T-helper 9 cell (primary cell): ENCODE measurements at places on chromosomes 7 and 10.

DNA sequence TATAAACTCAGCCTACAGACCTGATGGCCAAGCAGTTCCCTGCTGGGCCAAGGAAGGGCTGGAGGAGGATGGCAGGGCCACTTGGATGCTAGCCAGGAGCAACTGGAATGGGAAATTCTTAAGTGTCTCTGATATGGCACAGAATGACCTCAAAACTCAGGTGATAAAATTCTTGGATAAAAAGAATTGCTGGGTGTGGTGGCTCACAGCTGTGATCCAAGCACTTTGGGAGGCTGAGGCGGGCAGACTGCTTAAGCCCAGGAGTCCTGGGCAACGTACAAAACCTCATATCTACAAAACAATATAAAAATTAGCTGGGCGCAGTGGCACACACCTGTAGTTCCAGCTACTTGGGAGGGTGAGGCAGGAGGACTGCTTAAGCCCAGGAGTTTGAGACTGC is 14.0 kb upstream of the PKD1L1 start:
- DNase-seq, result no peak

DNA sequence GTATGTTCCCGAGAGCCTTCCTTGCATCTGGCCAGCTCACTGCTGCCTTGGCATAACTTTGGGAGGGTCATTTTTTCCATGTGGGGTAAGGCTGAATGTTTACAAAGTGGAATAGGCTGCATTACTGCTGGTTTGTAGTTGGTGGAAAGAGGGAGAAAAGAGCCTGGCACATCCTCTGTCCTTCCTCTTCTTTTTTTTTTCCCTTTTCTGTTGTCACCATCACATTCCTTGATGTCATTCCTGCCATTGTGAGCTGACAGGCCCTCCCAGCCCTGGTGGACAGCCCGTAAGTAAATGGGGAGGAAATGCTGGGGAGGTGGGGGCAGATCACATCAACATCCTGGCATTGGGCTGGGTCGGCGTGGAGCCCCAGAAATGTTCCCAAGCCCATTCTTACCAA is at the start of gene GARIN1A:
GARIN1A (plus strand) TSS at position 301 of the 400 bp plus-strand sequence. CDS start 106 bp downstream, outside the sequence.
- DNase-seq, result no peak

- DNase-seq, result no peak
These were observed 364.1 kb downstream of the GATA3 start for GRCh38 chr10:8418631-8419030.

DNA sequence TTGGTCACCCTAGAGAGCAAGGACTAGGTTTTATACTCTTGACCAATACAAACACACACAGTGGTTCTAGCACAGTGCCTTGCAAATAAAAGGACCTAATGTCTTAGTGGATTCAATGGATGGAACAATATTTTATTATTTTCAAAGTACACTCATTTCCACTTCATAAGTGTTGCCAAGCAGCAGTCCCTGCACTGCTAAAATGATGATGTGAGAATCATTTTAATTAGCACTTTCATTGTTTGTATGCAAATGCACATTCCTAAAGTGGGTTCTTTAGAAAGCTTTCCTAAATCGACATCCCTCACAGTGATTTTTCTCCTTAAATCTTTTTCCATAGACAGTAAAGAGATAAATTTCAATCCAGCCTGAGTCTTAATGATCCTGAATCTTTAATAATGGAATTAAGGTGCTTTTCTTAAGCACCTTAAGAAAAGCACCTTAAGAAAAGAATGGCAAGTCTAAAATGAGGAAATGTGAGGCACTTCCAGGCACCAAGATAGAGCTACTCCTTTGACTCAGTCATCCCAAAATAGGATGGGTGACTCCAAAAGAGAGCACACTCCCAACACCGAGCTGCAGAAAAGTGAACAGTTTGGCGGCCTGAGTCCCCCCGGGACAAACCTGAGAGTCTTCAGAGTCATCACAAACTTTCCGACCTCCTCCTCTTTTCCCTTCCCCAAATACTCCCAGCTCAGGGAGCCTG is 84.5 kb downstream of the SORBS1 start:
- DNase-seq, result no peak

DNA sequence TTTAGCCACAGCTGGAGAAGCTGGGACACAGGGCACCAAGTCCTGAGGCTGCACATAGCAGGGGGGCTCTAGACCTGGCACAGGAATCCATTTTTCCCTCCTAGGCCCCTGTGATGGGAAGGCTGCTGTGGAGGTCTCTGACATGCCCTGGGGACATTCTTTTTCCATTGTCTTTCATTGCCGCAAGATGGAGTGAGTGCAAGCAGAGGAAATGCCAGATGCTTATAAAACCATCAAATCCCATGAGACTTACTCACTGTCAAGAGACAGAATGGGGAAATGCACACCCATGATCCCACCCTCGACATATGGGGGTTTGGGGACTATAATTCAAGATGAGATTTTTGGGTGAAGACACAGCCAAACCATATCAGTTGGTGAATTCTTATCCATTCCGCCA is 94.7 kb upstream of the FERD3L start:
- no peak for DNase-seq

GRCh38 chr7:123747620-123748141 is 1.1 kb downstream of the WASL start:
- no peak for DNase-seq

DNA sequence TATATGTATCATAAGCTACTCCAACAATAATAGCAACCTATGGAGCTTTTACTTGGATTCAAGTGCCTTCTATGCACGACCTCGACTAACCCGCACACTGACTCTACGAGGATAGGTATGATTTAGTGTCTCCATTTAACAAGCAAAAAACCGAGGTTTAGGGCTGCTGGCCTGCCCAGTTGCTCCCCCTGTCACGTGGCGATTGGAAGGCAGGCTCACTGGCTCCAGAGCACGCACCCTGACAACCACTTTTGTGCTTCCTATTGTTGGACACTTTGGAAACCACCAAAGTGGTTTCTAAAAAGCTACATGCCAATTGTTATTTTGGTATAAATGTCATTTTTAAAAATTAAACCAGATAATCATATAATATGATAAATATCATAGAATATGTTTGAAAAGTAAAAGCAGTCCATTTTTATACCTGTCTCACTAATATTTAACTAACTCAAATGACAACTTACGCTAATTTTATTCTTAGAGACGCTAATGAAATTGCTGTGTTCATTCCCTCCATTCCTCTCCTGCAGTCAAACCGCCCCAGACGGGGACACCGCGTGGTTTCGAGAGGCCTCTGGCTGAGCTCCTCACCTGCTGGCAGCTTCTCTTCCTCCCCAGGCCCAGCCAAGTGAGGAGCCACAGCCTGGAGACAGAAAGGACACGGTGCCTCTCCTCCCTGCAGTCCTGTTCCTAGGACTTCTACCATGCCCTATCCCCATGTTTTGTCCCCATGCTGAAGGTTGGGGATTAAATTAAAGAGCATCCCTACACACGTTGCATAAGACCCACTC is 22.2 kb upstream of the RHEB start:
- no peak for DNase-seq

DNA sequence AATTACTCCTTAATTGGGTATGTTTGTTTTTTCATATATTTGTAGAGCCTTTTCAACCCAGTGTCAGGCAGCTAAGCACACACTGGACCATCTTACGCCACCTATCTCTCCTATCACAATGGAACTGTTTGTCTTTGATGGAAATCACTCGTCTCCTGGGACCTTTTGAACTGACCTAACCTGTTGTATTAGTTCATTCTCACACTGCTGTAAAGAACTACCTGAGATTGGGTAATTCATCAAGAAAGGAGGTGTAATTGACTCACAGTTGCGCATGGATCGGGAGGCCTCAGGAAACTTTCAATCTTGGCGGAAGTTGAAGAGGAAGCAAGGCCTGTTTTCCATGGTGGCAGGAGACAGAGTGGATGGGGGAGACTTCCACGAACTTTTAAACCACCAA is 182.0 kb downstream of the TCERG1L start:
- DNase-seq, result no peak

DNA sequence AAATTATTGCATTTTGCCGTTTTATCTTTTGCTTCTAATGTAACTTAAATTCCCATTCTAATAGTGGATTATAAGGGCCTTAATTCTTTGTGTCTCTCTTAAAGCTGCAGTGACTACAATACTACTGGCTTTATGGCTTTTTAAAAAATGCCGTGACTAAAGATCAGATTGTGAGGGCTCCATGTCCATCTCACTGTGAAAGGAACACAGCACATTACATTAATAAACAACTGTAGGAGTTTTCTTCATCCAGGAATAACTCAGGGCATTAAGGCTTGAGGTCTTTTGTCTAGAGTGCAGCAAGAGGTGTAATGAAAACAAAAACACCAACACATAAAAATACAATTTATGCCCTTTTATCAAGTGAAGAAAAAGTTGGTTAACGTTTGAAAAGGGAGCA is 205.3 kb downstream of the SKAP2 start:
- DNase-seq, result no peak
